Progenitor cell of endocrine pancreas (in vitro differentiated cells): ENCODE measurements at places on chromosomes 3 and 15.
A peak's percentile ranks its signal among the peaks of the same experiment; 100 is the strongest.

GRCh38 chr15:67199881-67200763 lies 54.3 kb downstream of the AAGAB start:
- DNase-seq = no peak

GRCh38 chr3:70561796-70562195 lies 249.4 kb upstream of the MDFIC2 start:
- DNase-seq = no peak

DNA sequence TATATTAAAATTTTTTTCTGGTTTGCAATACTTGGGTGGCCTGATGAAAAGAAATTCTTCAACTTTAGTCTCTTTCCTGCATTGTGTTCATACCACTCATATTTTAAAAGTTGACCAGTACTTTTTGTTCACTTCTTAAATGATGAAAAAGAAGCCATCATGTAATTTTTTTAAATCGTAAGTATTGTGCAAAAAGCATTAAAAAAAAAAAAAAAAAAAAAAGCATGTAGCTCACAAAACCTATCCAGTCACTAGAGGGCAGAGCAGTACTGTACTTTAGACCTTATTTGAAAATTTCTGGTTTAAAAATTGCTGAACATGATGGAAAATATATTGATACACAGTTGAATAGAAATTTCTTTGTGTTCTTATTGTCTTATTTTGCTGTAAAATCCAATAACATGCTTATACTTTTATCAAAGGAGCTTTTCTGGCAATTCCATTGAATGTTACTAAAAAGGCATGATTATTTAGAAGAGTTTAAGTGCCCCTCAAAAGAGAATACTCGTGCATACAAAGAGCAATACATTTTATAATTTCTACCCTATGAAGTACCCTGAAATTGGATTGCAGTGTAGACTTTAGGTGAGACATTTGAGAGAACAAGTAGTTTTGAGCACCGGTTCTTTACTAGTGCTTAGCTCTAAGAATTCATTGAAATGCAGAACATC lies 137.7 kb downstream of the BBX start:
- DNase-seq = no peak

- DNase-seq = no peak
Measured at GRCh38 chr3:129994883-129995559, 20.5 kb downstream of the TRH start.

- peak; percentile 75 for DNase-seq
Measured at GRCh38 chr3:67654099-67654843, at the start of gene SUCLG2. Gene SUCLG2 (minus strand): TSS chr3:67654612. CDS start chr3:67654586, 26 bp downstream.
